ENCODE measurements at places on chromosomes 1 and 21. TPM values are rescaled to one million over a fixed set of nuclear protein-coding genes. Genes with fewer than 3 reads are reported as not detected.

Gene SPRR2B
- not detected for polyA plus RNA-seq

Gene SHC1
- polyA plus RNA-seq = 76.1 TPM

Gene NUP210L
- 0.11 TPM for polyA plus RNA-seq

Gene PDE9A
- 40.2 TPM for polyA plus RNA-seq

Gene UBE2G2
- 141 TPM for polyA plus RNA-seq

Gene LCE1F
- polyA plus RNA-seq = not detected

Gene BNIPL
- 5.2 TPM for polyA plus RNA-seq

Gene GPR37L1
- 0.06 TPM for polyA plus RNA-seq

Gene MYOCOS
- polyA plus RNA-seq = 0.42 TPM

Gene MMEL1
- 2.5 TPM for polyA plus RNA-seq

Gene FCRL5
- not detected for polyA plus RNA-seq

Gene SLAMF7
- 0.38 TPM for polyA plus RNA-seq

Gene CTSK
- 30.7 TPM for polyA plus RNA-seq

All from left renal cortex interstitium (tissue), 4 donors.